ENCODE measurements at places on chromosomes 1 and 21.
A peak's percentile ranks its signal among the peaks of the same experiment; 100 is the strongest.

GRCh38 chr1:172321451-172321850 lies 99.0 kb upstream of the C1orf105 start:
- no peak for DNase-seq

DNA sequence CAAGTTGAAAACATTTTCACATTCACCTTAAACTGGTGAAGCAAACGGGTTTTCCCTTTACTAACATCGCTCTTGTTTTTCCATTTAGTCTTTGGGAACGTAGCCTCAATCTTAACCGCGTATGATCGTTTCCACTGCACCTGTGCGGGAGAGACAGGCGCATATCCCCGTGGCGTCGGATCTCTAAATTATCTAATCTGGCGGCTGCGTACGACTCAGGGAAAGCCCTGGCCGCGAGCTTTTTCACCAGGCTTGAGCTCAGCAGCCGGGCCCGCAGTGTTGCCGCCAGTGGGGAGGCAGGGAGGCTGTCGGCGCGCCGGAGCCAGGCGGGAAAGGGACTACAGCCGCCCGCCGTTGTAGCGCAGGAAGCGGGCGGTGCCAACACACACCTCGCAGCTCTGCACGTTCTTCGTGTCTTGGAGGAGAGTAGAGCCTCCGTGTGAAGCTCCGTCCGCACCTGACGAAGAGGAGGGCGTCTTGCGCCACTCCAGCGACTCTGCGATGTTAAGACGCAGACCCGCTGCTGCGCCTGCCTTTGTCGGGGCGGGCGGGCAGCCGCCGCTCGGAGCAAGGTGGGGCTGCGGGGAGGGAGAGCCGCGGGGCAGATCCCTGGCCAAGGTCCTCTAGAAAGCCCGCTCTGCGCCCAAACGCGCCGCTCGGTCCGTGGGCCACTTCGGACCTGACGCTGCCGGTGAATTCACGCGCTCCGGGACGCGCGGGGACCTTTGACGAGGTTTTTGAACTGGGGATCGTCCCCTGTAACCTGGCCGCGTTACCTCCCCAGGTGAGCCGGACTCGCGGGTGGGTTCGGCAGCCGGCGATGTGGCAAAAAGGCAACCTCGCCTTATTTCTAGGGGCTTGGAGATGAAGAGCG lies 18.5 kb upstream of the TBX15 start:
- no peak for DNase-seq

DNA sequence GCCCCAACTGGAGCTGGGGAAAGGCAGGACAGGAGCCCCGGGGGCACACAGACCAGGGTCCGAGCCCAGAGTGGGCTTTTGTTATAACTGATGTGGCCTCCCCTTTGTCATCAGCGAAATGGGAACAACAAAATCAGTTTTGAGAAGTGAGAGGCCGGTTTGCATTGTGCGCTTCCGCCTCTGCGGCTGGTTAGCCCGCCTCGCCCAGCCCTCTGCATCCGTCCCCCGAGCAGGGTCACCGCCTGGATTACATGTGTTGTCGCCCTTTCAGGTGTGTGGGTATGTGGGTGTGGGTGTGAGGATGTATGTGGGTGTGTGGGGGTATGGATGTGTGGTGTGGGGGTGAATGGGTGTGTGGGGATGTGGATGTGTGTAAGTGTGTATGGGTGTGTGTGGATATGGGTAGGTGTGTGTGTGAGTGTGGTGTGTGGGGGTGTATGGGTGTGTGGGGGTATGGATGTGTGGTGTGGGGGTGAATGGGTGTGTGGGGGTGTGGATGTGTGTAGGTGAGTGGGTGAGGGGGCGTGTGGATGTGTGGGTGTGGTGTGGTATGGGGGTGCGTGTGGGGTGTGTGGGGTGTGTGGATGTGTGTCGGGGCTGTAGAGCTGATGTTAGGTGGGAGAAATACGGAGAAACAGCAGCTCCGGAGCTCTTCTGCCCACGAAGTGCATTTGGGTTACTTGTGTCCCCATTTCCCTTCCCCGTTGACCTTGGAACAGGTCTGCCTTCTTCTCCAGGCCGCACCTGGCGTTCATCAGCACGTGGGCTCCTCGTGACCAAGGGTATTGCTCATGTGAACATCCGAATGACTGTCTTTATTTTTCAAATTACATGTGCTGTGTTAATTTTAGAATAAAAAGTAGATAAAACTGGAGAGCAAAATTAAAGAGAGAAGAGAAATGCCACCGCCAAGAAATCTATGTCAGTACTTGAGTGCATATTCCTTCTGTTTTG lies 67.6 kb downstream of the FHAD1 start:
- DNase-seq = no peak

- no peak for DNase-seq
Observed at GRCh38 chr1:3711780-3712451, 40.3 kb upstream of the CCDC27 start.

DNA sequence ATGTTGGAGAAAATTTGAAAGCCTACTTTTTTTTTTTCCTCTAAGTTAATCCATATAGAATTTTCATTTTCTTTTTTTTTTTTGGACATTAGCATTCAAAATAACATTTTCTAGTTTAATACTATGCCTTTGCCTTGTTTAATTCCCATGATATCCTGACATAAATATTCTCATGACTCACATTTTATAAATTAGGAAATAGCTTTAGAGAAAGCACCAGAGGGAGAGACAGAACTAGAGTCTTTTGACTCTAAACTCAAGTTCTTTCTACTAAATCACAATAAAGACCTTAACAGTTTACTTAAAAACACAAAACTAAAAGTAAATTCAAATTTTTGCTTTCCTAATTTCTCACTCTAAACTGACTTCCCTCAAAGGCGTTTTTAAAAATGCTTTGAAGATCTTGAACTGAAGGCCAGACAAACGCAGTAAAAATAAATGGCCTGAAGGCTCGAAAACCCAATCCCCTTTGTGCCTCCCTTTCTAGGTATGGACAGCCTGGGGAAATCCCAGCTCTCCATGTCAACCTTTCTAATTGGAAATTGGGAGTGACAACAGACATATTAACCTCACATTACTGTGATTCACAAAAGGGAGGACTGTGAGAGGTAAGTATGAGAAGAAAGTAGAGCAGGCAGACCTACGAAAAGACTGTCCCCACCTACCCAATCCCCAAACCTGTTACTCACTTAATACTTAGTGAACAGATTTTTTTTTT lies 104.6 kb downstream of the ENAH start:
- no peak for DNase-seq

GRCh38 chr1:6580119-6580592 lies 362 bp downstream of the ZBTB48 start:
- DNase-seq = no peak

GRCh38 chr1:234603221-234604204 lies 6.5 kb downstream of the IRF2BP2 start:
- no peak for DNase-seq

DNA sequence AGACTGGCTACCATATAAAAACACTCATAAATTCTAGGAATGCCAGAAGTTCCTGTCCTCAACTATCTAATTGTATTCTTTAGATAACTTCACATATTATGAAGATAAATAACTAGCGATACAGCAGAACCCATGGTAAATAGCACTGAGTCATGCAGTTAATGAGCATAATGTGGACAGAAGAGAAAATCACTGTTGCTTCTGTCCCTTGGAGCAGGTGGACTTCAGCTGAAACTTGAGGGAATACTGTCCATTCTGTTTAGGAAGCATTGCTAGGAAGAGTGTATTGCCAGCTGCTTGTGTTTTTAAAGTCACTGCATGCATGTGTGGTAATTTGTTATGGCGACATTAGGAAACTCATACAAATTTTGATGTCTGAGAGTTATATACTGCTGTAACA lies 854.4 kb downstream of the LTN1 start:
- DNase-seq = no peak

DNA sequence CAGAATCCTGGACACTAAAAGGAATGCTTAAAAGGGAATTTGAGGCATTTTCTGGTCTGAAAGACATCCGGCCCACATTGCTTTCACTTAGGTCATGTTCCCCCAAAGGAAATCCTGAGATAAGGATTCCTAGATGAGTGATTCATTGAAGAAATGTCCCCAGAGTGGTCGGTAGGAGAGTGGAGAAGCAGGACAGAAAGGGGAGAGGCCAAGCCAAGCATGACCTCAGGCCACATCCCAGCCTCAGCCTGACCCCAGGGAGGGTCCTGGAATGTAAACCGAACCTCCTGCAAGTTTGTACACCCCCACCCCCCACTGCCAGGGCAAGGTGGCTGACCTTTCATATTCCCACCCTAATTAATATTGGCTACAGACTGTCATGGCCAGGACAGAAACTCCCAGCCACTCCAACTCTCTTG lies 16.6 kb downstream of the HIVEP3 start:
- no peak for DNase-seq

DNA sequence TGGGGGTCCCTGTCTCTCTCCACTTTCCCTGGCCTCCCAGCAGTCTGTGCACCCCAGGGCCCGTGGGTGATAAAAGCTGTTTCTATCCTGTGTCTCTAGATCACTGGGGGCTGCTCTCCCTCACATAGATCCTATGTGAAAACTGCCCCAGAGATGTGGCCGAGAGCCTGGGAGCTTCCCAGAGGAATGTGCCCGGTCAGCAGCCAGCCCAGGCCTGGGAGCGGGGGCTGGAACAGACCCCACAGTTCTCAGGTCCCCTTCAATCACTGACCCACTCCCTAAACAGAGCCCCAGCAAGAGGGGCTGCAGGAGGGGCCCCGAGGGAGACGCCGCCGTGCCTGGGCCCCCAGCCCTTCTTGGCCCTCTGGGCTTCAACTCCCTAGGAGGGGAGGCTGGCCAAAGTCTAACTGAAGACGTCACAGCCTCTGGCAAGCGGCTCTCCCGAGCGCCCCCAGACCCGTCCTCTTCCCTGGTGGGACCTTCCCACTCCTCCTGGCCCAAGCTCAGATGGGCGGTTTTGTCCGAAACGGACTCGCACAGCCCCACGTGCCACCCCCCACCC lies 403 bp downstream of the MXRA8 start:
- DNase-seq = no peak

- no peak for DNase-seq
Observed at GRCh38 chr1:51516649-51517158, 2.4 kb downstream of the EPS15 start.

- DNase-seq = no peak
Observed at GRCh38 chr1:59007820-59008598, 224.2 kb upstream of the JUN start.

DNA sequence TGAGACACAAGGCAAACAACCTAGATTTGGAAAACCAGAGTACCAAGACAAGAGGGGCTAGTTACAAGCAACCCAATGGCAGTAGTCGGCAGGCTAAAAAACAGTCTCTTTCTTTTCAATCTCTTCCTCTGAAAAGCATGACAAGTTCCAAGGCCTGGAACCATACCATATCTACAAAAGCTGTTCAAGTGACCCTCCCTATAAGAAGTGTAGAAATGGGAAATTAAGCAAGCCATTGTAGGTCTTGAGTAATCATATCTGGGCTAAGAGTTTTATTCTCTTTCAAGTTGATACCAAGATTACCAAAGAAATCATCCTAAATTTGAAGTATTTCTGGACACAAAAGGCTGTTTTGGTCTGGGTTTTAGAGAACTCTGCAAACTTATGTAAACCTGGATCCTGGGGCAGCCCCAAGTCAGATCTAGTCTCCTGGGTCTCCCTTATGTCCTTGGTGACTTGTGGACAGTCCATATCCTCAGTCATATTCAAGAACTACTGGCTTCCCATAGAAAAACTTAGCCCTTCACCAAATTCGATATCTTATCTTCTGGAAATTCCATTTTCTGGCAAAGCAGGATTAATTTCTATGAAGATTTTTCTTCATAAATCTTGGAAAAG lies 24.7 kb downstream of the FMO3 start:
- DNase-seq = no peak

DNA sequence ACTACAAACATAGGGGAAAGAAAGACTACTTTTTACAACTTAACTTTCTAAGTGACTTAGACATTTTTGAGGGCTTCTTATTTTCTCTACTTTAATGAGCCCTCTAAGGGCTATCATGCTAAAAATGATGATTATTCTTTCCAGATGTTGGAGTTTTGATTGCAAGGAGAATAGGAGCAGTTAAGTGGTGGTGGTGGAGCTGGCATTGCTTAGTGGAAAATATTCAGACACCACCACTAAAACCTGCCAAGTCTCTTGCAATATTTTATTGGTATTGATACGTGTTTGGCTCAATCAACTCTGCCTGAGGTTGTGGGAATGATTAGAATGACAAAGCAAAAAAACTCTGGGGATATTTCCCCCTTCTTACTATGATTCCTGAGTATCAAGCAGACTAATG lies 82.6 kb upstream of the PTGFR start:
- DNase-seq = no peak

GRCh38 chr1:92544756-92545165 lies 58.0 kb upstream of the GFI1 start:
- DNase-seq = no peak

- no peak for DNase-seq
Observed at GRCh38 chr1:240646571-240647240, 34.8 kb upstream of the GREM2 start.

GRCh38 chr1:174990382-174990999 lies 9.3 kb upstream of the CACYBP start:
- no peak for DNase-seq

DNA sequence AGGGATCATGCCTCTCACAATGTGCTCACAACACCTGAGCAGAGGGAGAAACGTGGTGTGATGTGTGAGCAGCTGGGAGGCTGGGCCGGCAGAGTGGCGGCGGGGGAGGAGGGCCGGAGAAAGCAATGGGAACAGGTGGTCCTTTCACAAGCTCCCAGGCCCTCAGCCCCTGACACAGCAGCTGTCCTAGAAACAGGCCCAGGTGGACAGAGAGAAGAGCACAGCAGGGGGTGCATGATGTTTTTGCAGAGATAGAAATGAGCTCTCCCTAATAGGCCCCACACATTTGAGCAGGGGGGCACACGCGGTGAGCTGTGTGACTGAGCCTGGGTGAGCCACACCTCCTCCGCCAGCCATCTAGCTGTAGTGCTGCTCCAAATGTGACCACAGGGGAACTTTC lies 7.6 kb upstream of the RGS16 start:
- no peak for DNase-seq

DNA sequence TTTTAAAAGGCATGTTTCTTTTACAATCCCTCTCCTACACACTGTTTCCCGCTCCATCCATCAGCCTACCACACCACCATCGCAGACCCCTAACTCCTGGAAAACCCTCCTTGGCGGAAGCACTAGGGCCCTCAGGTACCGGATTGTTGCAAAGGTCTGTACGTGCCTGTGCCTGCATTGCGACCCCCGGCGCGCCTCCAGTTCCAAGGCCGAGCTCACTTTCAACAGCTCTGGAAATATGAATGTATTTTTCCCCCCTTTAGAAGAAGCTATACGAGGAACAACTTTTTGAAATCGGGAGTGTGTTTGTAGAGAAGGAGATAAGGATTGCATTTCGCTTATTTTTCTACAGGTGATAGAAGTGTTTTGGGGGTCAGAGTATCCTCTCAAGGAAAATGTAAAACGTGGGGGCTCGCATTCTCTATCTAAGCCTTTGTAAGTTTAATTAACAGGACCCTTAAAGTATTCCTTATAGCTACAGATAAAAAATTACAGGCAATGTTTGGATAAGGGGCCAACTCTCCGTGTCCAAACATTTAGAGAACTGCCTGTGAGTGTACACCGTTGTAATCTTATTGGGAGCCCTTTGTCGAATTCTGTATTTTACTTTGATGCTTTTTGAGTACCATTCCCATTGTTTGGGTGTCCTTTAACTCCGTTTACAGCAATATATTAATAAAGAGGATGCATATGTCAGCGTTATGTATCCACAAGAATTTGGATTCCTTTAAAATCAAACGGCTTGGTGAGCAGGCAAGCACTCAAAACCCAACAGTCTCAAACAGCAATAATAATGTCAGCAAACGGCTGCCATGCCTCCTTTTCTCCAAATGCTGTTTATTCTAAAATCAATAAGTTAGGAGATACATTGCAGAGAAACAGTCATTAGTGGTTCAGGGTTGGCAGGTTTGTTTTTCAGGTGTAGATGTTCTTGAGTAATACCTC lies 5.9 kb downstream of the PRRX1 start:
- DNase-seq = no peak

- peak; percentile 79 for DNase-seq
Observed at GRCh38 chr1:155277902-155278688, 832 bp downstream of the HCN3 start.
